ENCODE measurements at places on chromosomes 4 and X.

DNA sequence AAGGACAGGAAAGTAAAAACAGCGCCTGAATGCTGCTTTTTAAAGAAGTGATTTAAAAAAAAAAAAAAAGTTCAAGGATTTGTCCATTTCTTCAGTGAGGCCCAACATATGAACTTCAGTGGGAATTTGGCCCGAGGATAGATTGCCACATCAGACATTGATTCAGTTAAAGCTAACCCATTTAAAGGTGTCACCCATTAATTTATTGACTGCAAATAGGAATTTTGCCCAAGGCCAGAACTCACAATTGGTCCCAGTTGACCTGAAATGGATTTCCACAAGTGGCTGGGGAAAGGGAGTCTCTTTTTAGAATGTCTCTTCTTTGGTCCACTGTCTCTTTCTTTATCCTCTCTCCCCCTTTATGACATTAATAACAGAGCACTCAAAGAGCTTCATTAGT is 86.5 kb upstream of the RPL34 start:
- no peak for DNase-seq

GRCh38 chrX:119118780-119119395 is 8.7 kb downstream of the KIAA1210 start:
- peak; percentile 68 for DNase-seq

DNA sequence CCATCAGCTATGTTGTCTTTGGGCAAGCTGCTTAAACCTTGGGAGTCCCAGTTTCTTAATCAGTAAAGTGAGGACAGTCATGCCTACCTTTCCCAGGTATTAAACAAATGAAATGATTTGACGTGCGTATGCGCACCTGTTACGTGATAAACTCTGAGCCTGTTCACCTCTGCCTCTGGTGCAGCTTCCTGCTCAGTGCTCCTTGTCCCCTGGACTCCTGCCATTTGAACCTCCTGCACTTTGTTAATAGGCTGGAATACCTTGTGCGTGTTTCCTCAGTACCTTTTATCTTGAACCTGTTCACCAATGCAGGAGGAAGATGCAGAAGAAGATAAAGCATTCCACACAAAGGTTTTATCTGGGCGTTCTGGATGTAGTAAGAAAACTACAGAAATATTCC is 211.9 kb downstream of the CEP135 start:
- DNase-seq = no peak

DNA sequence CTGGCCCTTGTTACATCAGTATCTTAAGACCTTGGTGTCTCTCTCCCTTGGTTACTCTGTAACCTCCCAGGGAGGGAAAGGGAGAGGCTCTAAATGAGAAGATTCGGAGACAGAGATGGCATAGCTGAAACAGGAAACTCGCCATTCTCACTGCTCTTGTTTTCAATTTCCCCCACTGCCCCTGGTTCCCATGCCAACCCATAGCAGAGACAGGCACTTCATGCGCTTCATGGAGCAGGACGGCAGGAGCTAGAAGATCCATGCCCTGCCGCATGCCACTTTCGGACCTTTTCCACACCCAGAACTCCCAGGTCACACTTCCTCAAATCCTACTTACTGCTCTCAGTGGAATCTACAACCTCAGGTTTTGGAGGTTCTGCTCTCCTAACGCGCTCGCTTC is 3.1 kb downstream of the ZMYM3 start:
- no peak for DNase-seq

DNA sequence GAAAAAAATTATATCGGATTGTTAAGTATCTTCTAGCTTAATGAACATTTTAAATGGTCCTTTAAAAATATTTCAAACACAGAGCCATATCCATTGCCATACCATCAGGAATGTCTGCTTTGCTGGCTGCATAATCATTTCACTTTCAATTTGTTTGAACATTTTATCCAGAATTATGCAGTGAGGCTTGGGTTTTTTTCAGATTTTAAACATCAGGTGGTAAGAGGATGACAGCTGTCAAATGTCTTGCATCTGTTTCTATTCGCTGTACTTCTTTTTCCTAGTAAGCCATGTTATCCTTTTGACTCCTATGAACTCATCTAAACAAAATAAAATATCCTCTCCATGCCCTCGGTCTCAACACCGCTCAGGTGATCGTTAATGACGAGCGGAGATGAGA is 802 bp downstream of the RFC1 start:
- DNase-seq = no peak

GRCh38 chr4:151147000-151147399 is 47.6 kb downstream of the RPS3A start:
- no peak for DNase-seq

GRCh38 chrX:107710617-107711391 is 64.8 kb downstream of the TSC22D3 start:
- DNase-seq = no peak

DNA sequence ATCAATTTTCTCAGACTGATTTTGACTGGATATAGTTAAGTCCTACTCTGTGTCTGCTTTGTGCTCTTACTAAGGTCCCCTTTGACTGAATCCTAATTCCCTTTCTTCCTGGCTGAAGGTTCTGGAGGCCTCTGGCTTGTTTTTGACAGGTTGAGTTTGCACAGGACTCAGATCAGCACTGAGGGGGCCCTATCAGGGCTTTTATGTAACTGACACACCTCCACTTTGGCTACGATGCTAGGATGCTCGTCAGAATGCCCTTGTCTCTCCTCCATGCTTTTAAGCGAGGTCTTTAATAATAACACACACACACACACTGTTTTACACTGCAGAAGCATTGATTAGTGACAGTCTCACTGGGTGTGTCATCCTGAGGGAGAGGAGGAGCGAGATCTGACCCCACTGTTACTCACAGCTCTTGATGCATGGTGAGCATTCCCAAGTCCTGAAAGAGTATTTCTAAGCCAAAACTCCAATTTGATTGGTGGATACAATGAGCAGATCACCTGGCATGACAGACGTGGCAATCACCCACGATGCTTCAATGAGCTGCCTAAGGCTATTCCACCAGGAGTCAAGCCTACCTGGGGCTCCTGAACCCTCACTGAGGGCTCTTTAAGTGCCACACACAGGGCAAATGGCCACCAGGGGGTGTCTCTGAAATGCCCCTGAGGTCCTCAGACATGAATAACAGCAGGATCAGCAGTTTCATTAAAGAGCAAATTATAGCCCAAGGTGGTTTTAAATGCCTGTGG is 130.4 kb upstream of the CPEB2 start:
- DNase-seq = peak; percentile 10
